ENCODE measurements at places on chromosomes 2 and 18.

DNA sequence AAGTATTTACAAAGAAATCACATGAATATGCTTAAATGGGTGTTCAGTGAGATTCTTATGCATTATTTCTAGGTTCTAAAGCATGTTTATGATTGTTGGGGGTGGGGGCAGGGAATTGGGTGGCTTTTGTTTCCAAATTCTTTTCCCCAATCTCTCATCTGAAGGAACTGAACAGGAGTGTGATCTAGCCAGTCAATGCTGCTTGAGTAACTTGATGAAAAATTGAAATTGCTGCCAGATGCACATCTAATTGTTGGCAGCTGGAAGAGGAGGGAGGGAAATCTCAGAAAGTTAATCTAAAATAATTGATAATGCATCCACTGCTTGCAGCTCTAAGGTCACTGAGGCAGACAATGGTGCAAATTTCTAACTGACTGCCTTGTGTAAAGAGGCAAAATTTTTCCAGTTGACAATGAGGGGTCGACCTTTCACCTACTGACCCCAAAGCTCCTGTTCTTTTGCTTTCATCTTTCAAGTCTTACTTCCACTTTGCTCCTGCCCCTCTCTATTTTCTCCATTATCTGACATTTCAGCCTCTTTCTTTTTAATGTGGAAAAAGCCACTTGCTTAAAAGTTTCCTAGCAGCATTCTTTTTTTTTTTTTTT, 53.3 kb downstream of the IRS1 start:
- no peak for DNase-seq

DNA sequence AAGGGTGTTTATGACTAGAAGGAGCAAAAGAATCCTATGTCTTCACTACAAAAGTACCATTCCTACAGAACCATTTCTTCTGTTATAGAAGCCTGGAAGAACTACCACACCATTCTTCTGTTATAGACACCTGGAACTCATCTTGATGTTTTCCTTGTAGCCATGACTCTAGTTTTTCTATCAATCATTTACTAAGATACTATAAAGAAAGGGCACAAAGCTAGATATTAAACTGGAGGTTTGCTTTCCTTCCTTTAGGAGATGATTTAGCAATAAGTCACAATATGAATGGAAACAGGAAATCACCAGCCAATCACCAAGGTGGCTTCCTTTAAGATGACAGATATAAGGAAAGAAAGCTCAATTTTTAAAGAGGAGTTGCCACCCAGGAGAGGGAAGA, 100.3 kb upstream of the NEUROD1 start:
- DNase-seq, result no peak

GRCh38 chr2:230751062-230751461, 38.4 kb downstream of the CAB39 start:
- DNase-seq, result no peak

GRCh38 chr2:200761266-200761665, 50.4 kb upstream of the BZW1 start:
- no peak for DNase-seq

DNA sequence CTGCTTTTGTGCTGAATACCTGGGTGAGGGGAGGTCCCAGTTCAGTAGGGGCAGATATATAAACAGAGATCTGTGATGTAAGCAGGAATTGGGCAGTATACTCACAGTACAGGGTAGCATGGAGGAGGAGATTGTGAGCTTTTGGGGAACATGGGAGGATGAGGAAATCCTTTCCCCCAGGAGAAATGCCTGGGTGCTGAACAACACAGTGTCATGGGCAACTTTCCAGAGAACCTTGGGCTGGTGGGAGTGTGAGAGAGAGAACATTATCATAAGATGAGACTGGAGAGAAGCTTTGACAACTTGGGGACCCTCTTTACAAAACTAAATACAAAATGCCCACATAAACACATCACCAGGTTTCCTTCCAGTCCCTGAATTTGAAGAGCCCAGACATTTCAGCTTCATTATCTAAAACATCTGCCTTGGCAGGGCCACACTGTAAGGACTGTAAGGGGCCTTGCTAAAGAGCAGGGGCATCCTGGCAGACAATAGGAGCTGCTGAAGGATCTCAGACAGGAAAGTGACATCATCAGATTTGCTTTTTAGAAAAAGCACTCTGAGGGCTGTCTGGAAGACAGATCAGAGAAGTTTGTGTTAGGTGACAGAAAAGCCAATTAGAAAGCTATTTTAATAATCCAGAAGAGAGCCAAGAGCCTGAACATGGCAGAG, 303.1 kb upstream of the FBXO11 start:
- DNase-seq, result no peak

GRCh38 chr2:212027681-212028628, 510.6 kb downstream of the ERBB4 start:
- no peak for DNase-seq

DNA sequence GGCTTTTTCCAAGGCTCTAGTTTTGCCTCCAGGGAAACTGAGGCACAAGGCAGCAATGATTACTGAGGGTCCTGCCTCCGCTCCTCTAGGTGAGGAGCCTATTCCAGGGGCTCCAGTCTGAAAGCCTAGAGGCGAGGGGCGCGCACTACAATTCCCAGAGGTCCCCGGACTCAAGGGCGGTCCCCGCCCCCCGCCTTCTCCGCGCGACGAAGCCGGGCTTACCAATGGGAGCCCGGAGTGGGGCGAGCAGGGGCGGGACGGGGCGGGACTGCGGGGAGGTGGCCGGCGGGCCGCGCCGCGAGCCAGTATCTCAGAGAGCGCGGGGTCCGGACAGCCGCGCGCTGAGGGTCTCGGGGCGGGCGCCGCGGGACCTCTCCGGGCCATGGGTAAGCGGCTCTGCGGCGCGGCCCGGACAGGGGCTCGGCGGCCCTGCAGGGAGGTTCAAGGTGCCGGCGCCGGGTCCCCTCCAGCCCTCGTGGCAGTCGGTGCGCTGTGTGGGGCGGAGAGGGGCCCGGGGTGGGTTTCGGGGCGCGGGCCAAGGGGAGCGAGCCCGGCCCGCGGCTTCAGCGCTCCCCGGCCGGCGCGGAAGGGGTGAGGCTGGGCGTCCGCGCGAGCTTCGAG, at the start of gene ARID5A:
Gene ARID5A (plus strand): TSS at position 308 of the 621 bp plus-strand sequence. CDS start 75 bp downstream, at position 383.
- peak; percentile 79 for DNase-seq

DNA sequence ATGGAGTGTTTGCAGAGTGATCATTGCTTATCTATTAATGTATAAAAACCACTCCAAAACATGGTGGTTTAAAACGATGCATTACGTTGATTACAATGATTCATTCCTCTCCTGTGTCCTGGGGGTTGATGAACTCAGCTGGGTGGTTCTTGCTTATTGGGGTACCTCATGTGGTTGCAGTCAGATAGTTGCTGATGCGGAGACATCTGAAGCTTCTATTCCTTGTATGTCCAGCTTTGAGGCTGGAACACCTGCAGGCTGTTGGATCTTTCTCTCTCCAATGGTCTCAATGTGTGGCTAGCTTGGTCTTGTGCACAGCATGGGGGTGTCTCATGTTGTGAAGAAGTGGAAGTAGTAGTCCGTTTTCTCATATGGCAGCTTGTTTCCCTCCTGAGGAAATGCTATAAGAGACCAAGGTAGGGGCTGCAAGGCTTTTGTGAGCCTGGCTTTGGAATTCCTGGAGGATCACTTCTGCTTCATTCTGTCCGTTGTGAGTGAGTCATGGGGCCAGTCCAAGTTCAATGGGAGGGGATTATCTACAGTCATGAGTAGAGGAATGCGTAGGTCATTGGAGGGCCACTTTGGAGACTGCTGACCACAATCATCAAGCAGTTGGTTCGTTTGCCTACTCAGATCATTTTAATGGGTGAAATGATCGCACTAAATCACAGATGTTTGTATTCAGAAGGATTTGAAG, 601.0 kb downstream of the SLC4A3 start:
- no peak for DNase-seq

GRCh38 chr2:17309741-17310339, 208.4 kb downstream of the RAD51AP2 start:
- no peak for DNase-seq

DNA sequence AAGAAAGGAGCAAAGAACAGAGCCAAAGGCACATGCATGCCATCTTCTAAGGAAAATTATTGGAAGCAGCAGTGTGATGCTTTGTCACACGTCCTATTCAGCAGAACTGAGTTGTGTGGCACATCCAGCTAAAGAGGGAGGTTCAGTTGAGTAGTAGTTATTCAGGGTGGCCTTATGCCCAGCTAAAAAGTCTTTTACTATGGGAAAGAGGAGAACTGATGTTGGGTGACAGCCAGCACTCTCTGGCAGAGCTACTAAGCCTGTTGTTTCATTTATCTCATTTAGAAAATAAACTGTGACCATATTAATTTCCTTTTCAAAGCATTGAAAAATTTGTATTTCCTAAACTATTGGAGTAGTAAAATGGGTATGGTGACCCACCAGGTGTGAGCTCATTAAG, 18.5 kb downstream of the ITGA6 start:
- DNase-seq, result no peak

DNA sequence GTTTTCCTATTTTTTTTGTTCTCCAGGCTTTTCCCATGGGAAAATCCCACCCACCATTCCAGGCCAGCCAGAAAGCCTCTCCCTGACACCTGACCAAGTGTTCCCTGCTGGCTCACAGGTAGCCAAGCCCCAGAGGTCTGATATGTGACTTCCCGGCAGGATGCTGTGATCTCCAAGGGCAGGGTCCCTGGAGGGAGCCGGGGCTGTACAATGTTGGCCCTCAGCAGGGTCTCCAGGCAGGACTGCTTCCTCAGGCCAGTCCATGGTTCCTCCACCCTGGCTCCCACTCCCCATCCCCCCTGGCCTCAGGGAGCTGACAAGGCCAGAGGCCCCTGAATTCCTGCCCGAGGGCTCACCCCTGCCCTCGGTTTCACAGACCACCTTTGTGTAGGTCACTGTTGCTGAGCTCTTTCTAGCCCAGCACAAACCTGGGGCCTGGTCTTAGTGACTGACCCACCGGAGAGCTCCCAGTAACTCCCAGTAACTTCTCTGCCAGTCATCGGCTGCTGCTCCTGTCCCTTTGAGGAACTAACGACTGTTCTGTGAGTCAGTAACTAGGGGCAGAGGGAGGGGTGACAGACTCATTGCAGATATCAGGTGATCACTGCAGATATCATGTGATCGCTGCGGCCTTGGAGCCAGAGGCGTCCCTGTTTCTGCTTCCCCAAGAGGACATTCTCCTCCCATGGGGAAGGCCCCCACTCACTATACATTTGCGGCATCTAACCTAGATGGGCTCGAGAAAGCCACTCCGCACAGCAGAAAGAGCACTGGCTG, 38.7 kb downstream of the SDC1 start:
- DNase-seq, result no peak

GRCh38 chr2:10300328-10300920, 2.3 kb upstream of the HPCAL1 start:
- DNase-seq, result no peak

- DNase-seq, result no peak
Observed at GRCh38 chr2:180520921-180521581, 459.4 kb upstream of the UBE2E3 start.

DNA sequence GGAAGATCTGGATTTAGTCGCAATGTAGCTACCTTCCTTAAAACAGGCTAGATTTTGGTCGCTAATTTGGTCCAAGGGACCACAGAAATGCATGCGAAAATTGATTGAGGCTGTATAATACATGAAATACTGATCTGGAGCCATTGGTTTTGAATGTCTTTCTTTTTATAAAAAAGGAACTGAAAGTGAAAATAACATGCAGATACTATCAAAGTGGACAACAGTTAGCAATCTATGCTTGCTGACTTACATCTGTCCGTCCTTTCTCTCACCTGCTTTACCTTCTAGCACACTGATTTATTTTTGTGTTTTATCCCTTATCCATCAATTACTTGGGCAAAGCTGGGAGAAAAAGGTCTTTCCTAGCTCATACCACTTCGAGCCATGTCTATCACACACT, 1459.8 kb upstream of the ACVR2A start:
- DNase-seq, result no peak

DNA sequence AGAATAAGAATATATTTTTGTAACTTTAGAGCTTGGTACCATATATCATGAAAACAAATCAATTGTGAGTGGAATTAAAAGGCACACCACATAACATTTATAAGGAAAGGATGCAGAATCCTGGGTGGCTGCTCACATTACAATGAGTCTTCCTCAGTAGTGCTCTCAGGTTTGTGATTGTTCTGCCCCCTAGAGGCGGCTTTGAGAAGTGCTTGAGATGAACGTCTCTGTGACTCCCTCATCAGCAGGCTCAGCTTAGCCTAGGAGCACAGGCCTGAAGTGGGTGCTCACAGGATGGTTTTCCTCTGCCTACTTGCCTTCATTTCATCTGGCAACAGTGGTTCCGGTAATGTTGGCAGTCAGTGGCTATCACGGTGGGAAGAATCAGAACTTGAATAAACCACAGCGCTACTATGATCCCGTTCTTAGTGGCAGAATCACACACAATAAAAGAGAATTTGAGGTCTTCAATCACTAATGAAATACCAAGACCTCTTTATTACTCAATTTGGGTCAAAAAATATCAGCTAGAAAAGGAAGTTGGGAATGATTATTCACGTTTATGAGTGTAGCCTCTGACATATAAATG, 38.1 kb upstream of the B4GALT6 start:
- DNase-seq, result peak; percentile 36

GRCh38 chr2:85396531-85397470, 13.4 kb downstream of the CAPG start:
- DNase-seq, result no peak

DNA sequence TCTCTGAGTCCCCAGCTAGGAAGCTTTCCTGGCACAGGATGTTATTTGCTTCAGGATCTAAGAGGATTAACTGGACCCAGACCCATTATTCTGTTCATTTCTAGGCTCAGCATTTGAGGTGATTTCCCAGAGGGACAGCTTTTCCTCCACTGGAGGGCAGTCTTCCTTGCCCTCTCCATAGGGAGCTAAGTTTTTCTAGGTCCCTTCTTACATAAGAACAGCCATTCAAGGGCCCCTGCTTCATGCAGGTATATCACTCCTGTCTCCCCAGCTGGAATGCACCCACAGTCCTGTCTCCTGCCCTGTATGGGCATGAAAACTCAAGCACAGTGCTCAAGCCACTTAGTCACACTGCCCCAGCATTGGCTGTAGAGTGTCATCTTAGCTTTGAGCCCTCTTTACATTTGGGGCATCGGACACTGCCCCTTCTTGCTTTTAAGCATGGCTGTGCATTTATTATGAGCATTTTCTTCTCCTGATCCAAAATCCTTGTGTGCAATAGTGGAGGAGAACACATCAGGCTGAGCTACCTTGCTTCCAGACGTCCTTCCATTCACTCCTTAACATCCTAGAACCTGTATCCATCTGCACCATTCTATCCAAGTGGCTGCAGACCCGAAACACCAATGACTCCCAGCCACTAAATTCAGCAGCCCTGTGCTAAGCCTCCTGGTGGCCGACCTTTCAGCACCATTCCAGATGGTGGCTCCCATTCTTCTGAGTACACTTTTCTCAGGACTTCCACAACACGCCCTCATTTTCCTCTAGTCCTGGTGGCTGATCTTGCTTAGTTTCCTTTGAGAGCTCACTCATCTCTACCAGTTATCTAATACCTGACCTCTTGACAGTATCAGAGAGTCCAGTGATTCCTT, 80.0 kb downstream of the COPS8 start:
- no peak for DNase-seq

GRCh38 chr2:128315829-128316776, 2.6 kb downstream of the HS6ST1 start:
- no peak for DNase-seq

- DNase-seq, result no peak
Observed at GRCh38 chr2:45879406-45879805, 227.9 kb downstream of the PRKCE start.
